ENCODE measurements at places on chromosomes 3 and 15. TPM values are rescaled to one million over a fixed set of nuclear protein-coding genes. Genes with fewer than 3 reads are reported as not detected.

DNA sequence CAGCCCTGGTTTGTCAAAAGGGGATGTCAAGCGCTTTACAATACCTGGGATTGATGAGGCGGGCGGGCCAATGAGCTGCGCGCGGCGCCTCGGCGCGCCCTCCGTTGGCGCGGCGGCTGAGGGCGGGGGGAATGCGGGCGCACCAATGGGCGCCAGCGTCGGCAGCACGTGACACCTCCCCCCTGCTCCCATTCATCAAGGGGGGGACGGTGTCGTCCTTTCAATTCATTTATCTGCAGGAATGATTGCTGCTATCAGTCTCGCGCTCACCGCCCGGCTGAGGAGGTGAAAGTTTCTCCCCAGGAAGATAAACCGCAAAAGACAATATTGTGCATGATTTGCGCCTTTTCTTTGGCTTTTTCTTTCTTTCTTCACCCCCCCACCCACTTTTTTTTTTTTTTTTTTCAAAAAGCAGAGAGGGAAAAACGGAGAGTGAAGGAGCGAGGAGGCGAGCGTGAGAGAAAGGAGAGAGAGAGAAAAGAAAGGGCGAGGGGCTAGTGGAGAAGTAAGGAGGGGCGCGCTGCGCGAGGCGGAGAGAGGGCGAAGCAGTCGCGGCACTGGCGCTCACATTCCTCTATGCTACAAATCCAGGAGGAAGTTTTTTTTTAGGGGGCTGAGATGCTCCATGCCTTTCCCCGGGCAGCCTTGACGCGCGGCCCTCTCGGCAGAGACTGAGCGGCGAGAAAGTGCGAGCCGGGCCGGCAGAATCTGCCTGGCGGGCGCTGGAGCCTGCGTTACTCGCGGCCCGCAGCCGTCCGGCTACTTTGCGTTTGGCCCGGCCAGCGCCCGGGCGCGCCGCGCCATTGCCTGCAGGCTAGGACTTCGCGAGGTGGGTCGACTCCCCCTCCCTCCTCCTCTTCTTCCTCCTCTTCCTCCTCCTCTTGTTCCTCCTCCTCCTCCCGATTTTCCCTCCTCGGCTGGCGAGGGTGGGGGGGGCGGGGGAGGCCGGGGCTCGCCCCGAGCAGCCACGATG is at the start of gene ZIC1:
Gene ZIC1, plus strand, starts transcription at position 223 of the 973 bp plus-strand sequence. Its CDS starts 748 bp downstream, at position 971.
- DNase-seq = peak; percentile 73

The TMEM40 gene
- total RNA-seq = not detected

The KBTBD8 gene
- total RNA-seq = 5.0 TPM

The CRTAP gene
- 75.5 TPM for total RNA-seq

GRCh38 chr3:182959474-182960350 is 20.6 kb downstream of the DCUN1D1 start:
- DNase-seq = no peak

DNA sequence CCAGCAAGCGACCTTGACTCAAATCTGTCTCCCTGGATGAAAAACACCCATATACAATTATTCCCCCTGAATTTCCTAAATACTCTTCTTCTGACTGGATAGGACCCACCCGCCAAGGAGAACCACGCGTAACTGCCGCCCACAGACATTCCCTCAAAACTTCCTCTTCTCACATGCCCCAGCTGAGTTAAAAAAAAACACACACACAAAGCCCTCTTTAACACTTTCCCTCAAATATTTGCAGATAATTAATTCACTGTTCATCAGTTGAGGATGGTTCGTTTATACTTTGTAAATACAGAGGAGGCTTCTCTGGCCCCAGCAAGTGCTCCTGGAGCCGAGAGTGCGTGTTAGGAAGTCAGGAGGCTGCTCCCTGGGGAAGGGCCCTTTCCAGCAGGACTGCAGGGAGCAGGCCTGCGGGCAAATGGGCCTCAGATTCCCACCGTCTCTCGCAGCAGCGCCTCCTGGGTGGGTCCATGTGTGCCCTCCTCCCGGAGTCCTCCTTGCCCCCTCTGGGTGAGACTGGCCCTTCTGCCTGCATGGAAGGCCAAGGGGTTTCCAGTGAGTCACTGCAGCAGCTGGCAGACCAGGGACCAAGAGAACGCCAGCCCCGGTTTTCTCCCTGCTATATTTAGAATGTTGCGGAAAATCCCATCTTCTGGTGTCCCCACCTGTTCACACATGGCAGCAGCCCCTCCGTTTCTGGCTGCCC is 46.8 kb downstream of the MGLL start:
- no peak for DNase-seq

GRCh38 chr3:45169125-45169904 is 23.1 kb upstream of the CDCP1 start:
- no peak for DNase-seq

- DNase-seq = peak; percentile 58
Measured at GRCh38 chr3:195182470-195182795, 88.5 kb downstream of the XXYLT1 start.

DNA sequence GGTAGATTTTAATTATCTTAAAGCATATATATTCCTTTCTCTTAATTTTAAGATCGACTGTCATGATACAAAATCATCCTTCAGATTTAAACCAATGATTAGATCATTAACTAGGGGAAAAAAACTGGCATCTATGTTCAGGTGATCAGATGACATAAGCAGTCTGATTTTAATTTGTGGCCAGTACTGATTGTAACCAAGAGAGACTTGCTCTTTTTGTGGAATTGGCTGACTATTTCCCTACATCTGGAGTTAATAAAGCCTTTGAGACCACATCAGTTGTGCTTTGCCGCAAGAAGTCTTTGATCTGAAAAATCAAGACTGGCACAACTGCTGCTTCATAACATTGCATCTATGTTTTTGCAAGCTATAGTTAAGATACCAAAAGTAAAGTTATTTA is 148.4 kb upstream of the CGNL1 start:
- no peak for DNase-seq

GRCh38 chr15:100902436-100903167 is 16.6 kb upstream of the LRRK1 start:
- peak; percentile 95 for DNase-seq

The ATP13A5 gene
- total RNA-seq = 5.4 TPM

- DNase-seq = no peak
Measured at GRCh38 chr3:159643406-159643805, 345.2 kb upstream of the IL12A start.

DNA sequence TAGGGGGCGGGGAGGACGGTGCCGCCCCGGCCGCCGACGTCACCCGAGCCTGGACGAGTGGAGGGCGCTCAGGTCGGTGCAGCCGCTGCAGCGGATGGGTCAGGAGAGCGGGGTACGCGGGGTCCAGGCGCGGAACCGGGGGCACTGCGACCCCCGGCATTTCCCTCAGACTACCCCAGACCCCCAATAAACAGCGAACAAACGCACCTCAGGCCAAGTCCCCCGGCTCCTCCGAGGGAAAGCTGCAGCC is 78.9 kb downstream of the IQSEC1 start:
- no peak for DNase-seq

- DNase-seq = no peak
Measured at GRCh38 chr3:8931342-8931741, 31.9 kb downstream of the RAD18 start.

GRCh38 chr3:36904641-36905040 is 40.2 kb downstream of the TRANK1 start:
- no peak for DNase-seq
